ENCODE measurements at places on chromosomes 16 and 17. TPM values are rescaled to one million over a fixed set of nuclear protein-coding genes. Genes with fewer than 3 reads are reported as not detected.

- no peak for DNase-seq
Measured at GRCh38 chr17:75269844-75270217, 1.2 kb downstream of the MIF4GD start.

DNA sequence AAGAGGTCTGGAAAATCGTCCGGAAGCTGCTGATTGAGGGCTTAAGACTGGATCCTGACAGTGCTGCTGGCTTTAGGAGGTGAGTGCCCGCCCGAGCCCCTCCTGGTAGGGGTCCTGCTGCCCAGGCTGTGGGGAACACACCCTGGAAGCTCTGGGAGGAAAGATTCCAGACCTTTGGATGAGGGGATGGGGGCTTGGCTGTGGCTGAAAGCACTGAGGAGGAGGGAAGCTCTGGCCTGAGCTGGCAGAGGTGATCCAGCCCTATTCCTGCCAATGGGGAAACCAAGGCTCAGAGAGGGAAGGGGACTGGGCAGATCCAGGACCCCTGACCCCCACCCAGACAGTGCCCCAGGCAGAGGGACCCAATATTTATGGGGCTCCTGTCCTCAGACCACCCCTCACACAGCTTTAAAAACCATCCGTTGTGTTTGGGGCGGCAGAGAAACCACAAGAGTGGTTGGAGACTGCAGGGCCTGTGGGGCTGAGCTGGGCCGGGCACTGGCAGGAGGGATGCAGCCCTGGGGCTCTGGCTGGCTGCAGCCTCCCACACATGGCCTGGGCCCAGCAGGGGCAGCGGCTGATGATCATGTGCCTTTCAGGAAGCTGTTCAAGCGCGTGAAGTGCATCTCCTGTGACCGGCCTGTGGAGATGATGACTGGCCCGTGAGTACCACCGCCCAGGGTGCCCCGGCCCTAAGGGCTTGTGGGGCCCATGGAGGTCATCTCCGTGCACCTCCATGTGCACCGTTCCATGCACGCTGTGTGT lies 22.8 kb downstream of the UBALD1 start:
- no peak for DNase-seq

- DNase-seq = no peak
Measured at GRCh38 chr16:17555176-17555575, 84.4 kb upstream of the XYLT1 start.

DNA sequence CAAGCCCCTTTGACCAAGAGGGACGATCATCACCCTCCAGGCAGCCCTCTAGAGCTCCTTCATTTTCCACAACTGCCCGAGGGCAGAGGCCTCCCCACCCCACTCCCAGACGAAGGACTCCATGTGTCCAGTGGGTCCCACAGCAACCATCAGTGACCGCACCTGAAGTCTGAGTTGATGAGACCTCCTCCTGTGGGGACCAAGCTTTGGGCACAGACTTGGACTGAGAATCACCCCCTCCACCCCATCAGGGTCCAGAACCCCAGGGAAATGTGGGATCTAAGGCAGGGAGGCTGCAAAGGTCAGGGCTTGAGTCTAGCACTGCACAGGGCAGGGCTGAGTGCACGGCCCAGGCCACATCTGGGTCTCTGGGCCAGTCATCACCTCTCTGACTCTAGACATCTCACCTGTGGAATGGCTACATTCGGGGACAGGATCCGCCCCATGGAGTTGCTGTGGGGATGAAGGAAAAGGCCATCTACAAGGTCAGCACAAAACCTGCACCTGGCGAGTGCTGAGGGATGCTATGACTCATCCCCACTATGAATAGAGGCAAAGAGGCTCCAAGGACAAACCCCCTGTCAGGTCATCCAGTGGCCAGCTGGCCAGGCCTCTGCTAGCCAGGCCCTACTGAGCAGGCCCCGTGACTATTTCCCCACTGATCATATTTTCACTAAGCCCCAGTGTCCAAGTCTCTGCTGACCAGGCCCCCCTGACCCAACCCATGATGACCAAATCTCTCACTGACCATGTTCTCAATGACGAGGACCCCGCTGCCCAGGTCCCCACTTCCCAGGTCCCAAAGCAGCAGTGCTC lies 38.4 kb downstream of the TNFRSF13B start:
- no peak for DNase-seq

The TPSD1 gene
- 0.58 TPM for total RNA-seq

The PRSS8 gene
- 482 TPM for total RNA-seq

The MYH2 gene
- total RNA-seq = not detected

Measured in mucosa of descending colon (tissue), 3 donors.